Myocyte (in vitro differentiated cells): ENCODE measurements at places on chromosomes 3 and 15. TPM values are rescaled to one million over a fixed set of nuclear protein-coding genes. Genes with fewer than 3 reads are reported as not detected.
A peak's percentile ranks its signal among the peaks of the same experiment; 100 is the strongest.

CCDC9B gene
- total RNA-seq = 30.1 and 41.6 TPM in 2 replicates

CFAP91 gene
- 0.45 and 0.78 TPM in 2 replicates for total RNA-seq

KAT2B gene
- 25.3 and 26.6 TPM in 2 replicates for total RNA-seq

GOLGA6B gene
- 0.21 TPM in 1 of 2 replicates, not detected in the other for total RNA-seq

TTC23 gene
- total RNA-seq = 27.4 and 37.3 TPM in 2 replicates

TPRG1 gene
- 1.4 and 3.1 TPM in 2 replicates for total RNA-seq

MEX3B gene
- total RNA-seq = 14.0 and 14.6 TPM in 2 replicates

THRB gene
- total RNA-seq = 4.7 and 5.1 TPM in 2 replicates

RBP2 gene
- 0.78 and 0.94 TPM in 2 replicates for total RNA-seq

ZNF80 gene
- 0.10 TPM in 1 of 2 replicates, not detected in the other for total RNA-seq

AHSG gene
- total RNA-seq = not detected in 2 replicates

GRCh38 chr3:73719861-73720260 lies 95.1 kb upstream of the PDZRN3 start:
- no peak for DNase-seq

DNA sequence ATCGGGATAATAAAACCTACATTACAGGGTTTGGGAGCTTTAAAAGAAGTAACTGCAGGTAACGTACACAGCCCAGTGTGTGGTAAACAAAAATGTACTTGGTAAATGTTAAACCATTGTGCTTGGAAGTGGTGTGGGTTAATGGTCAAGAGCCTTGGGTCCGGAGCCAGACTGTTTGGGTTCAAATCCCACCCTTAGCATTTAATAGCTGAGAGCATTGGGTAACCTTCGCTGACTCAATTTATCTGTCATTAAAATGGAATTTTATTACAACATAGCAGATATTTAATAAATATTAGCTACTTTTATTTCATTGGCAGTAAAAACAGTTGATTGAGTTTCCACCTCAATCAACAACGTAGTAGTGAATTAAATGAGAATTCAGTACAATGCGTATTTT lies 1.5 kb downstream of the FSTL1 start:
- DNase-seq = no peak

GRCh38 chr3:25120665-25121064 lies 307.4 kb upstream of the RARB start:
- no peak for DNase-seq

- no peak for DNase-seq
Observed at GRCh38 chr3:154536751-154537150, 106.8 kb upstream of the GPR149 start.

DNA sequence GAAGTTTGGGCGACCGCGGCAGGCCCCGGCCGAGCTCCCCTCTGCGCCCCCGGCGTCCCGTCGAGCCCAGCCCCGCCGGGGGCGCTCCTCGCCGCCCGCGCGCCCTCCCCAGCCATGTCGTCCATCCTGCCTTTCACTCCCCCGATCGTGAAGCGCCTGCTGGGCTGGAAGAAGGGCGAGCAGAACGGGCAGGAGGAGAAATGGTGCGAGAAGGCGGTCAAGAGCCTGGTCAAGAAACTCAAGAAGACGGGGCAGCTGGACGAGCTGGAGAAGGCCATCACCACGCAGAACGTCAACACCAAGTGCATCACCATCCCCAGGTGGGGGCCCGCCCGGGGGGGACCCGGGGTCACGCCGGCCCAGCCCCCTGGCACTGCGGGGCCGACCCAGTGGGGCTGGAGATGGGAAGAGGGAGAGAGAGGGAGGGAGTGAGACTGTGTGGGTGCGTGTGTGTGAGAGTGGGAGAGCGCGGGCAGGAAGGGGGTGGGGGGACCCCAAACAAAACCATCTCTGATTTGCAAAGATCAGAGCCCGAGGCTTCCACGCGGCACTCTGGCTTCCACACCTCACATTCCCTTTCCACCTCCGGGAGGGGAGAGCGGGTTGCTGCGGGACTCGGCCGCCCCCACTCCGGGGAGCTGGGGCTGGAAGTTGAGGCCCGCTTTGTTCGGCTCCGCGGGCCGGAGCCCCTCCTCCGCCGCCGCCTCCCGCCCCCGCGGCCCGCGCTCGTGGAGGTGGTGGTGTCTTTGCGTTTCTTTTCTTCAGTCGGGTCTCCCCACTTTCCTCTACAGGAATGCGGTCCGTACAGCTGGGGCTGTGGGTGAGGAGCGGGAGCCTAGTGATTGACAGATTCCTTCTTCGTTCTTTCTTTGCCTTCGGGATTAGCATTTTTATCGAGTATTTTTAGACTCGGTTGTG lies 898 bp downstream of the SMAD3 start:
- DNase-seq = peak; percentile 54

- DNase-seq = no peak
Observed at GRCh38 chr3:77232557-77232956, 192.7 kb downstream of the ROBO2 start.

GRCh38 chr3:34000301-34000700 lies 201.9 kb downstream of the PDCD6IP start:
- DNase-seq = no peak

GRCh38 chr15:67143646-67144045 lies 78.2 kb downstream of the SMAD3 start:
- no peak for DNase-seq

GRCh38 chr3:140355481-140355880 lies 322.4 kb upstream of the TRIM42 start:
- no peak for DNase-seq

DNA sequence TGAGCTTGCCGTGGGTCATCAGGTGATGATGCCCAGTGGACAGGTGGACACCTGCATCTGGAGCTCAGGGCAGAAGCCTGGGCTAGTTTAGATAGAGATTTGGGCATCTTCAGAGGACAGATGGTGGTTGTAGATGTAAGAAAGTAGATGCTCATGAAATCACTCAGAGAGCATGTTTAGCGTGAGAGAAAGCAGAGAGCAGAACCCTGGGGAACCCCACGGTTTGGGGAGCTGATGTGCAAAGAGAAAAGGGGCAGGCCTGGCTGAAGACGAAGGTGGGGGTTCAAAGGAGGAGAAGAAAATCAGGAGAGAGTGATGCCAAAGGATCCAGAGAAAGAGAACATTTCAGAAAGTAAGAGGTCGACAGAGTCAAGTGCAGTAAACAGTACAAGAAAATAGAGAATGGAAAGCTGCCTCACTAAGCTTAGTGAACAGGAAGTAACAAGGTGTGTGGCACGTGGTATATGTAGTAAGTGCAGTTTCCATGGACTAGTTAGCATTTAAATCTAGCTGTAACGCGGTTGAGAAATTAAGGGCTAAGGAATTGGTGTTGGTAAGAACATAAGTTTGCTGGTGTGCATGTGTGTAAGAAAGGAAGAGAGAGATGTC lies 13.5 kb downstream of the TIGIT start:
- no peak for DNase-seq

GRCh38 chr15:42215913-42216829 lies 8.1 kb upstream of the VPS39 start:
- DNase-seq = no peak

DNA sequence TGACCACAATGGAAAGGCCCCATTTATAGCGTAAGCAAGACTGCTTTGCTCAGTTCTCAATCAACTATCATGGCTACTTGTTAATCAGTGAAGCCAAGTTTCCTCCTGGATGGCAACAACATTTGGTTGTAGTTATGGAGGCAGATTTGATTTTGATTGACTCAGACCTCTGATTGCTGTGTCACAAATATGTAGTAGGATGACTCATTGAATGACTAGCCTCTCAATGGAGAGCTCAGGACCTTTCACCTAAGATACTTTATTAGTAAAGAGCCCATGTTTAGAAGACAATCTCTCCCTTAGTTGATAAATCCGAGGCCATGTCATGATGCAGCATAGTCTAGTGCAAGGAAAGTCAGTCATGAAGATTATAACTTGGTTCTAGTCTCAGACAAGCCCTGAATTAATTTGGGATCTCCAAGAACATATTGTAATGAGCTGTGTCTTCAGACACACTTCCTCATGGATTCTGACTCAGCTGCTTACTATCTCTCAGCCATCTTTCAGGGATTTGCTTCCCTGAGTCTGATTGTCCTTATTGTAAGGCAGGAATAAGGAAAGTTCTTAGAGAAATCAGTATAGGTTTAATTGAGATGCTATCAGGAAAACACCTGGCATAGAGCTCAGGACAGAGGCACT lies 397.4 kb upstream of the TMCO5A start:
- DNase-seq = no peak

DNA sequence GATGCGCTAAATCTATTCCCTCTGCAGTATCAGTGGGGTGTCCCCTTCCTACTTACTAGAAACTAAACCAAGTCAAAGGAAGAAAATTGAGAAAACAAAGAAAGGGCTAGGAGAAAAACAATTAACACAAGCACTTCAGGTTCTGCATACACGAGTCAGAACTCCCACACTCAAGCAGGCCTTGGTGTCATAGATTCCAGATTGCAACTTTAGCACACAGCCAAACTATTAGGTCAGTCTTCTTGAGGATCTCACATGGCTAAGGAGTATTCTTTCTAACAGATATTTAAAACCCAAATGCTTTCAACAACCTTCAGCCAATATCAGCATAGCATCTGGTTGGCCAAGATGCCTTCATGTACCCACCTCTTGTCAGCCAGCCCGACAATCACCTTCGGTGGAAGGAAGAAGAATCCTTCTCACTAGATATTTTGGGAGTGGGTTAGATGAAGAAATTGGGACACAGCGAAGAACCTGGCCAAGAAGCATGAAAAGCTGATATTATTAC lies 340.0 kb downstream of the VPS13C start:
- DNase-seq = no peak

DNA sequence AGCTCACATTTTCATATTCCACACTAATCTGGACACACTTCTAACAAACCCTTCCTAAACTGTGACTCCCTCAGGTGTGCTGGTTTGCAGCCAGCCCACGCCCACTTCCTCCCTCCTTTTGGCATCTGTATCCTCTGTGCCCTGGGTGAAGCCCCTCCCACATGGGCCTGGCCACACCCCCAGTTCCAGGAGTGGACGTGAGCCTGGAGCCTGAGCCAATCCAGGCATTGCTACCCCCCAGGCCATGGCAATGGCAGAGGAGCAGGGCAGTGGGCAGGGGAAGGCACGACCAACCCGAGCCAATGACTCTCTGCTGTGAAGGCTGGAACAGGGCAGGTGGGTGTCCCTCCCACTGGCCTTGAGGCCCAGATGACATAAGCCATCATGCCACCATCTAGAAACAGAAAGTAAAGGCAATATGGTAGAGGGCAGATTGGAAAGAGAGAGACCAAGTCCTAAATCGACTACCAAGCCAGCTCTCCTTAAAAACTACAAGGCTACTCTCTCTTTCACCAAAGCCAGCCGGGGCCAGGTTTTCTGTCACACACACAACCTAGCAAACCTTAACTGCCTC lies 18.6 kb downstream of the FAM174B start:
- no peak for DNase-seq

DNA sequence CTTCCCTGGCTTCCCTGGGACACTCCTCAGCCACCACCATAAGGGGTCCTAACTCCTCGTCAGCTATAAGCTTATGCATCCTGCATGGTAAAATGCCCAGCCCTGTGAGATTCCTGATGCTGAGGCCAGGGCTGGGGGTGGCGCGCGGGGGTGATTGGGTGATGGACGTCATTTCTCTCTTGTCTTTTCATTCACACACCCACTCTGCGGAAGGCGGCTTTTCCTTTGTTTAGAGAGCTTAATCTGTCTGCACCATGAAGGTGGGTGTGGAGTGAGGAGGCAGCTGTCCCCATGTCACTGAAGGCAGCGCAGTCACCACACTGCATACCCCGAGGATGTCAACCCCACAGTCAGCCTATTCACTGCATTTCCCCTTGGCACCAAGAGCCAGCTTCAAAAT lies 110.0 kb upstream of the NSMCE3 start:
- no peak for DNase-seq

GRCh38 chr3:40055361-40055760 lies 246.0 kb downstream of the MYRIP start:
- no peak for DNase-seq

DNA sequence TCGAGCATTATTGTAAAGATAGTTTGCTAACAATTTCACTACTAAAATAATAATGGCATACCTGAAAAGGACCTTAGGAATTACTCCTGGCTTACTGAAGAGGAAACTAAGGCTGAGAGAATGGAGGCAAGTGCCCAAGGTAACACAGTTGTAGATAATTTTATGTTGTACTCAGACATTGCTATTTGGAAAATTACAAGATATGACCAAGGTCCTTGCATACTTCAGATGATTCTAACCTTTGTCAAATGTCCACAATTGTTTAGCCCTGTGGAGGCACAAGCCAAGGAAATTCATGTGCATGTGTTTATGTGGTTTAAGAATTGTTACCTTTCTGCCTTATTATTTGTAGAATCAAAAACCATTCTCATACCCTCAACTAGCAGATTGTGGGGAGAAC lies 105.7 kb downstream of the TUSC7 start:
- no peak for DNase-seq

GRCh38 chr15:79092382-79092781 lies 1.8 kb upstream of the RASGRF1 start:
- DNase-seq = no peak

- no peak for DNase-seq
Observed at GRCh38 chr15:35047528-35047927, 37.6 kb downstream of the NANOGP8 start.

DNA sequence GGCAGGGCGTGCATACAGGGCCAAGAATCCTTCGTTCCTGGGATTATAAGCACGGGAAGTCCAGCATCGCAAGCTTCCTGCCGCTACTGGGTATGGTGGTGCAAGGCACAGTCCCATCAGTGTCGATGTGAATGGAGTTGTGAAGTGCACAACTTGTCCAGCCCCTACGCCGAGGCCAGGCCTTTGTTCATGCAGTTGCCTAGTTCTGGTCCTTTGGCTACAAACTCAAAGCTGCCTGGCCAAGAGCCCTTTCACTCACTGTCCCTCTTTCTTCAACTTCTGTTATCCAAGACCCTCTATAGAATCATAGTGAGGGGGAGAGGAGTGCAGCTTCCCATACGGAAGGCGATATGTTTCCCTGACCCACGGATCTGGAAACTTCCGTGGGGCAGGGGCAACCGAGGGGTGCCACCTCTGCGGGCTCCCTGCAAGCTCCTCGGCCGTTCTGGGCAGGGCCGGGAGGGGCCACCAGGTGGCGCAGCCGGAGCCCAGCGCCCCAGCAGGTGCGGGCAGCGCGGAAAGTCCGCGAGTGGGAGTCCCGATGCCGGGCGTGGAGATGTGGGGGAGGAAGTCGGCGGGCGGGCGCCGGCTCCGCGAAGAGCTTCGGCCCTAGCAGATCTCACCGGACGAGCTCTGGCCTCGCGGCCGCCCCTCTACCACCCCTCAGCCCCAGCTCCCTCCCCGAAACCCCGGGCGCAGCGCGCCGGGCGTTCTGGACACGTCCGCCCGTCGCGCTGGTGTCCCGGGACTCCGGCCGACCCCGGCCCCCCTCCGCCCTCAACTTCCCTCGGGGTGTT lies 693 bp downstream of the RASGRP1 start:
- DNase-seq = peak; percentile 57
